ENCODE measurements at places on chromosomes 4 and X.

GRCh38 chrX:323721-324628, 5.4 kb upstream of the GTPBP6 start:
- DNase-seq: no peak

DNA sequence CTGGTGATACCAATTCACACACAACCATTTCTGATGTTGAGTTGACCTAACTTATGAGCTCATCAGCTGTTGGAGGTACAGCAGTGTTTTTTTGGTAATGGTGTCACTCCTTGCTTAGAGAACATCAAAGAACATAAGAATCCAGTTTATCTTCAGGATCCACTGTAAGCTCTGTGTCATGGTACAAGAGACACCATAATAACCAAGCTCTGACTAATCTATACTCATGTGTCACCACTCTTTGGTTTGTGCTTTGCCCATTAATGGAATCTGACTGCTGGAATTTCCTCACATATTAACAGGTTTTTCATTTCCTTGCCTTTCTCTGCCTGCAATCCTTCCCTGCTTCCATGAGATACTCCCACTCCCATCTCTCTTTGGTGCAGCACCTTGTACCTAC, 735.1 kb upstream of the LCORL start:
- DNase-seq: no peak

- no peak for DNase-seq
Measured at GRCh38 chrX:36422368-36422767, 502.8 kb downstream of the CFAP47 start.

- DNase-seq: no peak
Measured at GRCh38 chr4:146407257-146407656, 114.5 kb downstream of the SLC10A7 start.

DNA sequence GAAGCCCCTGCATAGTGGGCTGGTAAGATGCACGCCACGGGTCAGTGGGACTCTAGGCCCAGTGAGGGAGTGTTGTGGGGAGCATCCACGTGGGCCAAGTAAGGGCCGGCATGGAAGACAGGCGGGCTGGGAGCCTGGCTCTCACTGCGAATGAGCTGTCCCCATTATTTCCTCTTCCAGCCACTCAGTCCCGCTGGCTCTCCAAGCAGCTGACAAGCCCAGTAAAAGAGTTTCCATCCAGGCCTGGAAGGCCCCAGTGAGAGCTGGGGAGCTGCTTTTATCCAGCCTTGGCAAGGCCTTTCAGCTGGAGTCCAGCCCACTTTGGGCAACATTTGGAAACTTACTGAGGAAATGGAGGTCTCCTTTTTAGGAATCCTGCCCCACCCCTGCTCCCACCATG, 24.9 kb downstream of the APLN start:
- DNase-seq: no peak

DNA sequence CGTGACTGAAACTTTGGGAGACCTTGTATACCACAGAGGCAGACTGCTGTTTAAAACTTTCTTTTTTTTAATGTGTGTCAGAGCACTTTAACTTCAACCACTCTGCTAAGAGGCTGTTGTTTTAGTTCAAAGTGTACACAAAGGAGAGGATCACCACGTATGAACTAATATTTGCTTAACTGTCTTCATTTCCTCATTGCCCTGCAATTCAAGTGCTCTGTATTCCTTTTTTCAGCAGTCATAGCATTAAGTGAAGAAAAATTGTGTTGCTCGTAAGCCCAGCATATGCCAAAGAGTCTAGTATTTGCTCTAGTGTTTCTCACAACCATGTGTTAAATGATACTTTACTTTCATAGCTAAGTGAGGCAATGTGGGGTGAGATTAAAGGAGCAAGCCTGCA, 63.0 kb upstream of the HHIP start:
- DNase-seq: no peak

DNA sequence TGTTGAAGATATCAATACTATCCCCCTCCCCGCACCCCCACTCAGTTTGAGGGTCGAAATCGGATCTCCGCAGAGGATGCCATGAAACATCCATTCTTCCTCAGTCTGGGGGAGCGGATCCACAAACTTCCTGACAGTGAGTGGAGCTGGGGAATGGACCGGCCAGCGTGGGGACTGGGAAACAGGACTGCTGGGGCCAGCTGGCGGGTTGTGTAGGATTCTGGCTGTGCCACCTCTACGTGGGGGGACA, 5.5 kb upstream of the USP11 start:
- DNase-seq: no peak

- DNase-seq: peak; percentile 32
Measured at GRCh38 chr4:74189331-74190043, 31.6 kb downstream of the MTHFD2L start.

- DNase-seq: no peak
Measured at GRCh38 chrX:153379508-153379907, 21.6 kb downstream of the PNMA6E start.

- DNase-seq: no peak
Measured at GRCh38 chr4:152981278-152981677, 45.2 kb downstream of the FHDC1 start.

GRCh38 chr4:169268951-169269760, 1.6 kb downstream of the SH3RF1 start:
- DNase-seq: no peak

DNA sequence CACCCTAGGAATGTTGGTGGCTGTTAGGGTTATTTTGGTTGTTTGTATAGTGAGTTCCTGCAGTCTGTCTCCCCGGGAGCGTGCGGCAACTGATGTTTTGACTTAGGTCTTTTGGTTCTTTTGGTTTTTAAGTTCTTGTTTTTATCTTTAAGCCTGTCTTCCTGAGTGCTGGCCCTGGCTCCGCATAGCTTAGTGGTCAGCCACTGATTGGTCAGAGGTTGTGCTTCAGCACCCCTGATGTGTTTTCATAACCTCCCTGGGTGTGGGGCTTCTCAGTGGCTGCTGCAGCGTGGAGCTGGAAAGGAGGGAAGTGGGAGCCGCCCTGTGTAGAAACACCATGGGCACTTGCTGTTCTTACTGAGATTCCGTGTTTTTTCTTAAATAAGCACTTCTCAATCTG, 5.1 kb downstream of the PIGG start:
- DNase-seq: no peak

GRCh38 chr4:153533387-153533786, 67.2 kb downstream of the TMEM131L start:
- no peak for DNase-seq

DNA sequence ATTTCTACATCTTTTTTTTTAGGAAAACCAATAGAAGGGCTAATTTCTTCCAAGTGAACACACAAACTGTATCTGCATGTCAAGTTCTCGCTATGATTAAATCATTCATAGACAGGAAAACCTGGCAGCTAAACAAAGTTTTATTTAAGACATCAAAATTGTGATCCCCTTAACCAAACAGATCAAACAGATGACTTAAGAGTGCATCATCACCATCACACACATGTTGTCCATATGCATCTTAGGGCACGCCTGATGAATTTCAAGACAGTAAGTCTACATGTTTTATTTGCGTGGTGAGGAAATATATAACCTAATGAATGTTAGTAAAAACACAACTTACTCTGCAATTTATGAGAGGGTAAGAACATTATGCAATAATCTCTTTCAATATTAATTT, 317.0 kb upstream of the ANXA10 start:
- no peak for DNase-seq

- no peak for DNase-seq
Measured at GRCh38 chrX:78643874-78644273, 15.3 kb downstream of the RTL3 start.

GRCh38 chrX:101287402-101287801, 3.7 kb downstream of the TAF7L start:
- DNase-seq: peak; percentile 10

GRCh38 chr4:94451051-94451694, 569 bp upstream of the PDLIM5 start:
- no peak for DNase-seq

- DNase-seq: no peak
Measured at GRCh38 chrX:108223585-108223984, 132.0 kb downstream of the ATG4A start.

DNA sequence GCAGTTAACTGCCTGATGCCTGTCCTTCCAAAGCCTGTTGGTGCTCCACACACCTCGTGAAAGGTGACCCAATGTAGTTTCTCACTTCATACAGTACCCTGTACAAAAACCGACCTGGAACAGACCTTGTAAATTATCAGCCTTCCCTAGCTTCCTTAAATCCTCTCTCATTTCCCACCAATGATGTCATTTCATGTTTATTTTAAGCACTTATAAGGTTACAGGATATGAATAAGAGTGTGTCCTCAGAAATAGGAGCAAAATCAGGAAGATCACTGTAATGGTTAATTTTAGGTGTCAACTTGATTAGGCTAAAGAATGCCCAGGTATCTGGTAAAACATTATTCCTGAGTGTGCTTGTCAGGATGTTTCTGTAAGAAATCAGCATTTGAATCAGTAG, 44.7 kb downstream of the TMEM150C start:
- DNase-seq: no peak

- DNase-seq: no peak
Measured at GRCh38 chr4:180794333-180794732, 1448.9 kb upstream of the TENM3 start.

DNA sequence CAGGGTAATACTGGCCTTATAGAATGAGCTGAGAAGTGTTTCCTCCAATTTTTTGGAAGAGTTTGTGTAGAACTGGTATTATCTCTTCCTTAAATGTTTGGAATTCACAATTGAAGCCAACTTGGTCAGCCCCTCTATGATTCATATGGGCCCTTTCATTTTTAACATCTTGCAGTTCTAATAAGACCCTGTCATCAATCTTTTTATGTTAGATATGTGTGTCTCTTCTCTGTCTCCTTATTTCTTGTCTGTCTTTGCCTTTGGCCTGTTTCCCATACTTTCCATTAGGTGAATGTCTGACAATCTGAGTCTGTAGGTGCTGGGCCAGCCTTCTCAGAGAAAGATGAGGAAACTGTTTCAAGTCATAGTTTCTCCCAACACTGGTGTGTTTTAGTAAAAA, 88.7 kb downstream of the SLC16A2 start:
- no peak for DNase-seq

GRCh38 chr4:19455850-19456602, 795.7 kb upstream of the SLIT2 start:
- no peak for DNase-seq

DNA sequence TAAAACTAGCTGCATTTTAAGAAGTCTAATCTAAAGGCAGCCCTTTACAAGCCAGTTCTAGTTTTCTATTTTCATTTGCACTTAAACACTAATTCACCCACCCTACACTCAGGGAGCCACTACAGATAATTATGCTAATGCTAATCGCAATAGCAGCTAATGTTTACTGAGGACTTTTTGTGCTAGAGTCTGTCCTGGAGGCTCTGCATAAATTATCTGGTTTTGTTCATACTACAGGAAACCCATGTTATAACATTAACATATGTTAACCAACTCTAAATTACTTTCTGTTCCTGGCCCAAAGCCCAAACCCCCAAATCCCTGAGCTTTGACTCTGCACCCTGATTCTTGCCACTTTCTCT, 480 bp upstream of the RADX start:
- DNase-seq: no peak

GRCh38 chr4:109665783-109666485, 37.3 kb downstream of the CASP6 start:
- no peak for DNase-seq

- DNase-seq: no peak
Measured at GRCh38 chrX:43224496-43224895, 431.6 kb upstream of the MAOA start.

- DNase-seq: no peak
Measured at GRCh38 chr4:152045449-152045806, 284.6 kb upstream of the GATB start.

- DNase-seq: no peak
Measured at GRCh38 chrX:38732866-38733265, 68.4 kb upstream of the MID1IP1 start.

DNA sequence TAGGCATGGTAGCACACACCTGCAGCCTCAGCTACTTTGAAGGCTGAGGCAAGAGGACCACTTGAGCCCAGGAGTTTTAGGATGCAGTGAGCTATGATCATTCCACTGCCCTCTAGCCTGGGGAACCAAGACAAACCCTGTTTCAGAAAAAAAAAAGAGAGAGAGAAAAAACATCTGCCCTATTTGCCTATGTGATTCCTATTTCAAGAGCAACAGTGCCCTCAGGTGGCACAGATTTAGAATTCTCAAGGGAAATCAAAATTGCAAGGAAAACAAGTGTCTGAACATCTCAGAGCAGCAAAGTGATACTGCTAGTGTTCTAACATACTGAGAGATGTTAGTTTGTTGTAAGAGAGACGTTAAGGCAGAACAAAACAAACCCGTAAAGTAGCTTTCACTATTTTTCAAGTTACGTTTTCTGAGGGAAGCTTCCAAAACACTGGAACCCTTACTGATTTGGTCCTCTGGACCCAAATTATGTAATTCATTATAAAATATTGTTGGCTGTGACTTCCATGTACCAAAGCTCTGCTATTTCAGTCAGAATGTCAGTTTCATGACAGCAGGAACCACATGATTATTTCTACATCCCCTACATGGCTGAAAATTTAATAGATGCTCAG, 7.9 kb downstream of the BDH2 start:
- DNase-seq: peak; percentile 66

- peak; percentile 25 for DNase-seq
Measured at GRCh38 chr4:152640058-152640921, 39.5 kb downstream of the TMEM154 start.

GRCh38 chr4:18463987-18464559, 442.5 kb upstream of the LCORL start:
- no peak for DNase-seq

- no peak for DNase-seq
Measured at GRCh38 chr4:123346951-123347350, 49.6 kb upstream of the SPRY1 start.

- DNase-seq: no peak
Measured at GRCh38 chr4:186272699-186273391, 6.9 kb downstream of the F11 start.

GRCh38 chr4:106238820-106239420, 77.1 kb downstream of the TBCK start:
- DNase-seq: peak; percentile 5

- no peak for DNase-seq
Measured at GRCh38 chr4:143346206-143346605, 9.5 kb downstream of the GAB1 start.

DNA sequence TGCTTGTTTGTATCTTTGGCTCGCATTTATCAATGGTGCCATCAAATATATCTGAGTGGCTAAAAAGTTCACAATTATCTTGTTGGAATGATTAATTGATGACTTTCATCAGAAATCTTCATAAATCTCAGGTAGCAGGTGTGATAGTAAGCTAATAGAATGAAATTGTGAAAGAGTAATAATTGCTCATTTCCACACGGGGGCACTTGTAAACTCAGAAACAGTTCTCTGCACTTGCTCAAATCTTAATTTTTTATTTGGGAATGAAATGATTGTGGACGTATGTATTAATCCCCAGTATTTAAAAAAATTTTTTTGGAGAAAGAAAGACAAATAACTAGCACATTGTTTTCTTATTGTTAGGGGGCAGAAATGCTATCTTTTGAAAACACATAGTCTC, 132.8 kb downstream of the DTHD1 start:
- no peak for DNase-seq

- no peak for DNase-seq
Measured at GRCh38 chr4:98226396-98226795, 34.8 kb upstream of the RAP1GDS1 start.

DNA sequence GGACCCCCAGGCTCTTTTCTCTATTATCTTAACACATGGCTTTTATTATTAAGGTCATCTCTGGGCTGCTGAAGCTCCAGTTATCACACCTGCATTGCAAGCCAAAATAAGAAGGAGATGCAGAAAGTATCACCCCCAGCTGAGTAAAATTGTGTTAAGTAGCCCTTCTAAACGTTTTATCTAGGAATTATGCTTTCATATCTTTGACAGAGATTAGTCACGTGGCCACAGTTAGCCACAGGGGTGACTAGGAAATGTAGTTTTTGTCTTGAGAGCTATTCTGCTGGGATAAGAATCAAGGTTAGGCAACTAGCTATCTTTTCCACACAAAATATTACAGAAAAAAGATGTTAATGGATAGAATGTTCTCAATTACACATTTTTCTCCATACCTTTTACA, 102.1 kb downstream of the ANXA3 start:
- DNase-seq: no peak
